GM23338 (cell line): ENCODE measurements at places on chromosomes 13 and 19.

DNA sequence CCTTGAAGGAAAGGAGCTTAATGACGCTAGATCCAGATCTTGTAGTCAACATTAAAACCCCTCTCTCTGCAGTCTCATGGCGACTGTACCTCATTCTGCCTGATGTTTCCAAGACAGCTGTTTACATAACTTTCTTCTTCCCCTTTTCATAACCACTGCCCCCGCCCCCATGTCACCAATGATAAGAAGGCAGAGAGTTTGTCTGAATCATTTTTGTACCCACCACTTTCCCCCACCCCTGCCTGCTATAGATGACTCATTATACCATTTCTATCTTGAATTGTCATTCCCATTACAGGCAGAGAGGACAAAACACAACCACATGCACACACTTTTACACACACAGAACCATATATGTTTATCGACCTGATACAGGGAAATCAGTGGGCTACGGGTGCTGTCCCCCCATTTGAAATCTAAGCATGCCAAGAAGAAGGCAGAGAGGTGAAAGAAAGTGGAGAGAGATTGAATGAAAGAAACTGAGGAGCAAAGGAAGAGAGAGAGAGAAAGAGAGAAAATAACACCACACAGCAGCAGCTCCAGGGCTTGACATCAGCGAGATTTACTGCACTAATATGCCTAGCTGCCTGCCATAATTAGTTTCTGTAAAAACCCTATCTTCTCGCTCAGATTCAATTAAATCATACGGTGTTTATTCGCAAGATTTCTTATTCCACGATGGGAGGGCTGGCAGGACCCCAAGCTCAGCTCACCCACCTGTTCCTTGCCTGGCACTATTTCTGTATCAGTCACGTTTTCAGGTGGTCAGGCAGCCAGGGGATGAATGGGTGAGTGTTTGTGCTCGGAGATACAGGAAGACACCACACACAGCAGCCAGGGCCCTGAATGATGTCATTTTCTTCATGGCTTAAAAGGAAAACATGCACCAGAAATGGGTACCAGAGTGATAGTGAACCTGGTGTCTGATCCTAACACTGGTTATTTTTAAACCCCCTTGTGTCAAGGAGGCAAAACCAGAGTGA lies 114.3 kb upstream of the SERP2 start:
- DNase-seq: no peak

- no peak for DNase-seq
Observed at GRCh38 chr19:32343550-32344262, 1.7 kb upstream of the ZNF507 start.

GRCh38 chr19:5360003-5360780 lies 19.6 kb upstream of the PTPRS start:
- no peak for DNase-seq

- DNase-seq: no peak
Observed at GRCh38 chr19:37361994-37362393, 8.9 kb upstream of the ZNF527 start.

DNA sequence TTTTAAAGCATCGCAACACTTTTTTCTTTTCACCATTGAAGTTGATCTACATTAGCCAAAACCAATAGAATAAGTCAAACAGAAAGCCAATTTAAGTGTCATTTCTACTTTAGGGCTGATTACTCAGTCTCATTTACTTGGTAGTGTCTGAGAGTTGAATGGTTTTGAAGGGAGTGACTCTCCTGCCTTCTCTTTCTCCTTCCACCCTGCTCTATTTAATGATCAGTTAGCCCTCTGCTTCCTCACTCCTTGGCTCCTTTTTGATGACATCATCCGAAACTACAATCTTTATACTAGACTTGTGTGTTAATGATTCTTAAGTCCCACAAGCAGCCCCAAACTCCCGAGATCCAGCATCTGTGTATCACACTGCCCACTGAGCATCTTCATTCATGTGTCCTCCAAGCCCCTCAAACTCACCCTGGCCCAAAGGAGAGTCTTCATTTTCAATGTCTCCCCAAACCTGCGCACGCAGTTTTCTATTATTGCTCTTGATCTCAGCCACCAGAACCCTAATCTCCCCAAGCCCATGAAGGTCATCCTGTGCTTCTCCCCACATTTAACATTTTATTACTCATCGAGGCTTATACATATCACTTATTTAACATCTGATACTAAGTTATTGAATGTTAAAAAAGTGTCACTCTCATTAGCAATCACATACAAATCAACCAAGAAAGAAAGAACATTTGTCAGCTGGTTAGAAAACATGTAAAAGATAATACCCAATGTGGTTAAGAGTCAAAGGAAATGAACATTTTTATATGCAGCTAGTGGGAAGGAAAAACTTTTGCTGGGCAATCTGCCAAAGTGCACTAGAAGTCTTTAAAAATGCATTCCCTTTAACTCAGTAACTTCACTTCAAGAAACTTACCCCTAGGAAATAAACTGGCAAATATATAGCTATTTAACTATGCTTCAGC lies 32.2 kb upstream of the ARGLU1 start:
- no peak for DNase-seq
